ENCODE measurements at places on chromosomes 3 and 15. TPM values are rescaled to one million over a fixed set of nuclear protein-coding genes. Genes with fewer than 3 reads are reported as not detected.

- DNase-seq, result no peak
Observed at GRCh38 chr15:29278436-29279105, 8.9 kb upstream of the NSMCE3 start.

DNA sequence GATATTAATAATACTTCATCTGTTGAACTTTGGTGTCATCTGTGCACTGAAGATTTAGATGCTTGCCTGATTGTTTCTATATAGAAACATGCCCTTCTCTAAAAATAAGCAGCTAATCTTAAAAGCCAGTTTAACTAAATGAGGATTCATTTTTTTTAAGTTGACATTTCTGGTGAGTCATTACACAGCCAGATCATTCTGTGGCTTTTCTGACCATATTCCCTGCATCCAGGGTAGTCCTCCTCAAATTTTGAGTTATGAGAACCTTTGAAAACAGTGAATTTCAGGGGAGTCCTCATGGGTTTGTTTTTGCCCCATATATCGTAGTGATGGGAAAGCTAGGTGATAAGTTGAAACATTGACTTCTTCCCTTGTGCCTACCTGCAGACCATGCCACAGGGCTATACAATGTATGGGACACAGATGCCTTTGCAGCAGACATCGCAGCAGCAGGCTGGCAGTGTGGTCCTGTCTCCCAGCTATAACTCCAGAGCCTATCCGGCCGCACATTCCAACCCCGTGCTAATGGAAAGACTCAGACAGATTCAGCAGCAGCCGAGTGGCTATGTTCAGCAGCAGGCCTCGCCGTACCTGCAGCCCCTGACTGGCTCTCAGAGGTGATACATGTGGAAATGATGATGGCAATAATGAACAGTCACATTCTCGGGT, 26.5 kb upstream of the P2RY12 start:
- DNase-seq, result no peak

- DNase-seq, result no peak
Observed at GRCh38 chr15:51281368-51281967, 56.9 kb downstream of the CYP19A1 start.

FGF12 gene
- polyA plus RNA-seq, result not detected

Data from CD8-positive, alpha-beta memory T cell (primary cell).